Fibroblast of skin of right quadriceps (primary cell): ENCODE measurements at places on chromosomes 2 and 18.

DNA sequence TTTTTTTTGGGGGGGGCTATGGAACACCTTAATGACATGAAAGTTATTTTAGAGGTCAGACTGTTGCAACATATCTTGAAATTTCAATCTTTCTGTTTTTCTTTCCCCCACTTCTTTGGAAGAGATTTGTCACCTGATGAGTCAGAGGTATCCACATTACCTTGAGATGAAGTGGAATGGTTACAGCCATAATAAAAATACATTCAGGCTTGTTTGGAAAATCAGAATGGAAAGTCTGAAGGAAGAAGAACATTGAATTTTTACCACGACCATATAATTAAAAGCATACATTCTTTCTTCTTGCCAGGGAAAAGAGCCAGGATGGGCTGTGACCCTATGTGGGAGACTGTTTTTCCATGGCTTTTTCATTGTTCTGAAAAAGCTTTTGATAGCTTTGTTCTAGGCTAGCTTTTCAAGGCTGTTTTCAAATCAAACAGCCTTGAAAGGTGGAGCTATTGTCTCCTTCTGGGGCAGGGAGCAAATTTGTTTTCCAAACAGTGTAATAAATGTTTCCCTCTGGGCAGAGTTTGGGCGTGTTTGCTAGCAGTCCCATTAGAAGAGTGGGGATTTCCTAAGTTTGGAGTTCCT, 2.3 kb upstream of the GTF3C3 start:
- peak; percentile 45 for DNase-seq

DNA sequence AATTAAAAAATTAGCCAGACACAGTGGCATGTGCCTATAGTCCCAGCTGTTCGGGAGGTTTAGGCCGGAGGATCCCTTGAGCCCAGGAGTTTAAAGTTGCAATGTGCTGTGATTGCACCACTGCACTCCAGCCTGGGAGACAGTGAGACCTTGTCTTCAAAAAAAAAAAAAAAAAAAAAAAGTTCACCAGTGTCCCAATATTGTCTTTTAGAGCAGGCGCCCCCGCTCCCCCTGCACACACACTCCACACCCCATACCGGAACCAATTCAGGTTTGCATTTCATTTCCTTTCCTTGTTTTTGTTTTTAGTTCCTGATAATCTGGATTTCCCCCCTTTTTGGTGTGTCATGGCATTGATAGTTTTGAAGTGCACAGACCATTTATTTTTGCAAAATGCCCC, 10.4 kb downstream of the TMEM87B start:
- DNase-seq: no peak

DNA sequence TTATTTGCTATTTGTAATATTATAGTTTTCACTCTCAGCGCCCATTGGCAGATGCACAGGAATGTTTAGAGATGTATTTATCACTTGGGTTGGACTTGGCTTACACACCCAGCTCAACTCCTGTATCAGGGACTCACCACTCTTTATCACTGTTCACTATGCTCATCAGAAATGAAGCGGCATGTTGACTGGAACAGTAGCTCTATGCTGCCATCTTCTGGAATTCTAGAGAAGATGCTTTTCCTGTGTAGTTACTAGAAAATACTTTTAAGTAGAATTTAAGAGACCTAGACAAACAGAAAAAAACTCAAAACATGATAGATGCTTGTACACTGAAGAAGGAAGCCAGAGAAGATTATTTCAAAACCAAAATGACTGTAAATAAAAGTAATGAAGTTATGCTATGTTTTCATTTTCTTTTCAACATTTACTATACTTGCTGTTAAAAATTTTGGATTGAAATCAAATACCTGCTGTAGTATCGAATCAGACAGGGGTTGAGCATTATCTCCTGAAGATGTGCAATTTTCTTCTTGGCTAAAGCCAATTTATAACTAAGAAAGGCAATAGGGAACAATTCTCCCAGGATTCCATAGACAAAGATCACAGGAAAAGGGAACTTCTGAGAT, 47.4 kb upstream of the NXPH2 start:
- peak; percentile 62 for DNase-seq

- DNase-seq: peak; percentile 28
These were observed 35.7 kb downstream of the REEP1 start for GRCh38 chr2:86301711-86302202.

GRCh38 chr18:70046207-70046606, 98.5 kb upstream of the CD226 start:
- peak; percentile 73 for DNase-seq

DNA sequence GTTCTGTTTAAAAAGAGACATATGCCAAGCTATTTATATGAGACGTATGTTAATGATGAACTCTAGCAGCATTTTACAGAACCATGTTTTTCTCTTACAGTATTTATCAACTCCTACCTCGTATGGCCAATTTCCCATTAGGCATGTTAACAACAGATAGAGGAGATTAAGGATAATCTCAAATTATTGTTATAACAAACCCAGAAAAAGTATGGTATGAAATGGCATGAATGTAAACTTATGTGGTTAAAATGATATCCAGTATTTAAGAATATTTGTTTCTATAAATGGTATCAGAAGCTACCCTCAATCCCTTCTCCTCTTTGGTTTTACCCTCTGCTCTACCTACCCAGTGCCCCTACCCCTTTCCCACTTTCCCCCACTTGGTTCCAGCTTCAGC, 132.0 kb downstream of the IKZF2 start:
- no peak for DNase-seq

- DNase-seq: no peak
These were observed 47.6 kb upstream of the OTOS start for GRCh38 chr2:240187989-240188590.
